ENCODE measurements at places on chromosomes 7 and 10.

DNA sequence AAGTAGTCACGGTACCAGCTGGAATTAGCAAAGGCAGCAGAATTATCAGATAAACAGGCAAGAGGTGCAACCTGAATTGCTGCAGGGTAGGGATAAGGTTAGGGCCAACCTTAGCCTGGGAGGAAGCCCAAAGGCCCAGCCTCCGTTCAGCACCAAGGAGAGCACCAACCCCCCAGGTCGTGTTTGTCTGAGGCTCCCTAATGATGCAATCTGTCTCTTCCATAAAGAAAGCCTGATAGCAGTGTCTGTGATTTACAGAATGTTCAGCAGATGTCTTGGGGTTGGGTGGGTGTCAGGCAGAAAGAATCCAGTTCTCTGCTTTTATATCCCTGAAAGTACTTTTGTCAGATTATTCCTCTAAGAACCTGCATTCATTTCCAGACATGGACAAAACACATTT lies 328.4 kb upstream of the AOAH start:
- DNase-seq: no peak

DNA sequence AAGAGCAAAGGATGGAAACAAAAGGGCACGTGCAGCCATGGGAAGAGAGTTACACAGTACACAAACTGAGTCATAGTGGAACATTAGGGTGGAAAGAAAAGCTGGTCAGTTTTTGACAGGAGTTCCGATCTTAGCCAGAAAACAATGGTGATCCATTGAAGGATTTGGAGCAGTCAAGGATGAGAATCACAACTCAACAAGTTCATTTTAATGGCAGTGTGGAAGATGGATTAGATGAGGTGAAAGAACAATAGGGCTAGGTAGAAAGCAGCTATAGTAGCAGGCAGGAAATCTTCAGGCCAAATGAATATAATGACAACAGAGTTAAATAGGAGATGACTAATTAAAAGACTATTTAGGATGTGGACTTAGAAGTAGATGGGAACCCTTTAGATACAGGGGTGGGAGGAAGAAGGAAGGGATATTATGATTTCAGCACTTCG lies 136.3 kb downstream of the DOCK4 start:
- no peak for DNase-seq

DNA sequence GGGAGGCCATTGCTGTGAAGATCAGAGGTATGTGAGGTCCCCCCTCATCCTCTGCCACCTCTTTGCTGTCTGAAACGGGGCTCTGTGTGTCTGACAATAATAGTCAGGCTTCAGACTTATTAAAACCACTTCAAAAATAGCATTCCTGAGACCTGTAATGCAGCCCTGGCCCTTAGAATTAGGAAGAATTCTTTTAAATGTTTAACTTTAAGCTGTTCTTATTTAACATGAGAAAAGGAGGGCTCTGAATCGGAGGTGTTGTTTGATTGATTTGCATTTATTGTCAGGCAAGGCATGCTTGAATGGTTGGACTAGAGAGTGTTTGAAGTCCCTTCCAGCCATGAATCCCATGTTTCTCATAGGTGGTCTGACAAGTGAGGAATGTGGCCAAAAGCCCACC lies 52.5 kb downstream of the AKR1B1 start:
- DNase-seq: no peak

- no peak for DNase-seq
These were observed 81.0 kb downstream of the CPED1 start for GRCh38 chr7:121069346-121070100.

DNA sequence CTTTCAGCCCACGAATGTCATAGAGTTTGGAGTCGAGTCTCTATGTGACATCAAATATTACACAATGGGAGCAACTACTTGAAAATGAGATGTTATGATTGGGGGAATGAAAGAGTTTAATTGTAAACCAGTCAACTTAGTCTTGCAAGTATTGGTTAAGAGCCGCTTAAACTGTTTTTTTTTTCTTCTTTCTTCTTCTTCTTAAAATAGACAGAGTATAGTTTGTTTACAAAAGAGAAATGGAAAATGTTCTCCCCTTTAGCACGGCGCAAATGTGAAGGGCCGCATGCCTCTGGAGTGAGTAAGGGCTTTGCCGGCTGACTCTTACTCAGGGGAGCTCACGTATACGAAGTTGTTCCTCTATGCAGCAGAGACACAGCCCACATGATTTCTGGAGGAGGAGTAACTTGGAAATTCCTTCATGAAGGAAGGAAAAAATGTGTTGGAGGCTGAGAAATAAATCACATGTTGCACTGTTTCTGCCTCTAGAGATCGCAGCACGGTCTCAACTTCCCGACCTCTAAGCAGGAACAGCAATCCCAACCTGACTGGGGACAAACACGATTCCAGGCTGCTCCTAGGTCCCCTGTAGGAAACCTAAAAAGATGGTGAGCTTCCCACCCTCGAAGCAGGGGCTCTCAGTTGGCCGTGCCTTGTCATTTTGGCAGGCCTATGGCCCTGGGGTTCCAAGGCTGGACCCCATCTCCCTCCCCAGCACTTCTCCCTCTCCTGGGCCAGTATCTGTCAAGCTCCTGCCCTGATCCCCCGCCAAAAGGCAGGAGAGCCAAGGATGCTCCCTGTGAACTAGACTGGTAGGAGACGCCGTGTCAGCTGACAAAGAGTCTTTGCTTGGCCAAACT lies 44.8 kb downstream of the MYOF start:
- no peak for DNase-seq

DNA sequence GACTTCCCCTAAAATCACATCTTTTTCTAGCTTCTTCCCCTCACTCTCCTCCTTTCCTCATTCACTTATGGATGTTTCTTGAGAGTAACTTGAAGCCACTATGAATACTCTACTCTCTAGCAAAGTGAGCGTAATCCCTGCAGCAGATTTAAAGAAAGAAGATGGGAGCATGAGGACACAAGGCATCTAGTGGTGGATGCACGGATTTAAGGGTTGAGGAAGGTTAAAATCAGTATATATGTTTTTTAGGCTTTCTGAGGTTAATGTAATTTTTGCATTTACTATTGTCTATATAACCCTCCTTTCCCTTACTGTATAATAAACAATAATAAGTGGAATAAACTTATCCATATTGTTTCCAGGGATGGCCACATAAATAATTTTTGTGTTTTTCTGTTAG lies 495.2 kb upstream of the TPK1 start:
- no peak for DNase-seq

DNA sequence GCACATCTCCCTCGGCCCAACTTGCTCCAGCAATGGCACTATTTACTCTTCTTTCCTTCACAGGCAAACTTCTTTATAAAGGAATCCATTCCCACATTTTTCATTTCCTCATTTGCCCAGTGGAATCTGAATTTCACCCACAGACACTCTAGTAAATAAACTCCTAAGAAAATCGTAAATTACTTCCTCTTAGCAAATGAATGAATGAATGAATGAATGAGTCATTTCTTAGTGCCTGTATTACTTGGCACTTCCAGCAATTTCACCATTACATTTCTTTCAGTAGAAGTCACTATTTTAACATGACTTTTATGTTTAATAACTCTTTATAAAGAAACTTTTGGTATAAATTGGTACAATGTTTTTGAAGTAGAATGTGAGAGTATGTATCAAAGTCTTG lies 55.7 kb downstream of the DDC start:
- DNase-seq: no peak

- DNase-seq: no peak
These were observed 455.6 kb upstream of the COBL start for GRCh38 chr7:51772190-51772589.

DNA sequence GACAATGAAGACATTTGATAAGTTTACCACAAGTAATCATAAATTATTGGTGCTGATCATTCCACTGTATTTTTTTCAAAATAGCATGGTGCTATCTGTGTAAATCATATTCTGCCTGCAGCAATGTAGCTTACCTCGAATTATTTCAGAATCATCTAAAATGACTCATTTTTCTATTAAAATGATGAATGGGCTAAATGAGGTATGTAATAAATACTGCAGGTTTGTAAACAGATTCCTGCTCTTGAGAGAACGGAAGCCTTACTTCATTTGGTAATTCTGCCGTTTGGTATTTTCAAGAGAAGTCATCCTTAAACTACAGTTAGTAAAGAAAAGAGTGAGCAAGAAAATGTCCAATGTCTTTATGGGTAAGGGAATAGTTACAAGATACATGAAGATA lies 115.9 kb downstream of the CHCHD3 start:
- no peak for DNase-seq

All from CD4-positive, alpha-beta T cell treated with Interleukin-15 for 4 hours (primary cell).